Muscle of leg (tissue), 16 donors: ENCODE measurements at places on chromosomes 16 and 17. TPM values are rescaled to one million over a fixed set of nuclear protein-coding genes. Genes with fewer than 3 reads are reported as not detected.

The TBC1D3C gene
- total RNA-seq = not detected

The OR4D1 gene
- total RNA-seq = not detected

The MARVELD3 gene
- not detected for total RNA-seq

The SLFN12L gene
- 0.13 TPM for total RNA-seq

The XYLT1 gene
- total RNA-seq = 6.1 TPM

The ARL5C gene
- 0.31 TPM for total RNA-seq

The OSGIN1 gene
- total RNA-seq = 0.18 TPM

The ZSCAN10 gene
- total RNA-seq = 0.13 TPM

The ST6GALNAC1 gene
- 0.13 TPM for total RNA-seq

The LIMD2 gene
- 7.7 TPM for total RNA-seq

The PERCC1 gene
- total RNA-seq = 0.13 TPM

The CES1 gene
- 0.22 TPM for total RNA-seq

The CDH5 gene
- 50.9 TPM for total RNA-seq

The CMTM1 gene
- total RNA-seq = 6.6 TPM

The CD300LB gene
- total RNA-seq = 0.04 TPM

The BRICD5 gene
- total RNA-seq = 5.8 TPM

The NEUROD2 gene
- not detected for total RNA-seq

The PLA2G10 gene
- total RNA-seq = 0.18 TPM

The C17orf100 gene
- total RNA-seq = 0.98 TPM

The GUCY2D gene
- under 0.01 TPM for total RNA-seq

The BCL6B gene
- total RNA-seq = 15.1 TPM

The SDR42E2 gene
- total RNA-seq = not detected

The SPATA22 gene
- total RNA-seq = 0.40 TPM

The MYO1C gene
- 48.7 TPM for total RNA-seq

The RAB37 gene
- total RNA-seq = 0.53 TPM

The GAST gene
- not detected for total RNA-seq

The NPIPB2 gene
- 2.5 TPM for total RNA-seq

The KRT36 gene
- total RNA-seq = not detected
